ELF-1 (cell line): ENCODE measurements at places on chromosomes 11 and 22.

GRCh38 chr11:99199341-99199740 lies 178.6 kb downstream of the CNTN5 start:
- no peak for DNase-seq

- DNase-seq, result no peak
Measured at GRCh38 chr11:15200696-15201095, 86.0 kb downstream of the INSC start.

DNA sequence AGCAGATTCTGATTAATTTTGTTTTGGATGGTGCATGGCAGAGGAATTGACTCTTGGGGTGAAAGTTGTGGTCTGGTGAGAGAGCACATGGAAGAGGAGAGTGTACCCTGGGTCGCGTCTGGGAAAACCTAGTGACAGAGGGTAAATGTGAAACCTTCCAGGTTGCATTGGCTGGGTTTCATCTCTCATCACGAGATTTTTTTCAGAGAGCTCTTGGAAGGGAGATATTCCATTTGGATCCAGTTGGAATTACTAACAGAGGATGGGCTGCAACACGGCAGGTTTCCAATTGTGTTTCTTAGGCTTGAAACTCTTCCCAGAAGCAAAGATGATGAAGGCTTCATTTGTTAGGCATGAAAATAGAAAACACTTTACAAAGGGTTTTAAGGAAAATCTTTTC lies 109.7 kb upstream of the MTMR2 start:
- DNase-seq, result no peak

DNA sequence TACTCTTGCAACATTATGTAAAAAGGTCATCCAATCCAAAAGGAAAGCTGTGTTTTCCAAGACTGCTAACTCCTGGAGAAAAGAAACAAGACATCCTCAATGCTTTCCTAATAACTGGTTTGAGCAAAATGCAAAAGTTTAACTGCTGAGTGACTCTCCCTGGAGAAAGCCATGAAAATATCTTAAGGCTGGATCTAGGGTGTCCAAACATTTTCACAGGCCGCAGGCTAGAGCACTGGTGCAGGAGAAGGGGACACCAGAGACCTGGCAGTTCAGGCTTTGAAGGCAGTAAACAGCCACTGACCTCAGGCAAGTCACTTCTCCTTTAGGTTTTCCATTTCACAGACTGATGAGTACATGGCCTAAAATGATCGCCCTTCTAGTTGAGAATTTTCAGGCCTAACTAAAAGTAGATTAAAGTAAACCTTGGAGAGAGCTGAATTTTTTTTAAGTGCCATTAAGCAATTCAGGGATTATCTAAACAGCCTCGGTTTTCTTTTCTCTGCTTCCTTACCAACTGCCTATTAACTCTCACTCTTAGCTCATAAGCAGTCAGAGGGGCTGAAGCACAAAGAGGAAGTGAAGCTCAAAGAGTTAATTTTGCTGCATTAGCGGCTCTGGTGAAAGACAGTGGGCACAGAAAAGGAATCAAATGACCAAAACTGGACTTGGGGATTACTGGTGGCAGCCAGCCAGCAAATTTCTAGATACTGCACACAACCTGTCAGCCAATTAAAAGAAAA lies 2.3 kb downstream of the CHKA start:
- peak; percentile 66 for DNase-seq

DNA sequence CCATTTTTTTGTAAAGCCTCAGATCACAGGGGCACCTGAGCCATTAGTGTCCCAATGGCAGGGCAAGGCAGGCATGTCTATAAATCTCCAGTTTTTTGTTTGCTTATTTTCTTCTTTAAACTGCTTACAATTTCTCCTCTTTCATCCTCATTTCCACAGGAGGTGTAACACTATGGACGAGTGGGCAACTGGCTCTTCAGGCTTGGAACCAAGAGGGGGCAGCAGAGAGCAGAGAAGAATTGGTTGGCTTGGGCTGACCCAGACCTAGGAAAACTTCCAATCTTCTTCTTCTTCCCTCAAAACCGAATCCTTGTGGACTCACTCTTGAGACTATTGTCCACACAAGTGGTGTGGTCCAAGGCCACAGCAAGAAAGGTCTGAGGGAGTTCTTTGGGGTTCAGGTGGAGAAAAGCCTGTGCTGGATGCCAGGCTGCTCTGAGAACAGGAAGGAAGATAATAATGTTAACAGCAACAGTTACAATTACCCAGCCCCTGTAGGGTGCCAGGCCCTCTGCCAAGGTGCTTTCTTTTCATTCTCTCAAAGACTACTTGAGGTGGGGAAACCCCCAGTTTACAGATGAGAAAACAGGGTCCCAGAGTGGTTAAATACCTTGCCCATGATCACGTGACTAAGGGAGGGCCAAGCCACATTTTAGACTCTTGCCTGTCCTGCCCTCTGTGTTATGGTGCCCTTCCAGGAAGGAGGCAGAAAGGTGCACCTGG lies 70.7 kb upstream of the E2F8 start:
- DNase-seq, result peak; percentile 65

DNA sequence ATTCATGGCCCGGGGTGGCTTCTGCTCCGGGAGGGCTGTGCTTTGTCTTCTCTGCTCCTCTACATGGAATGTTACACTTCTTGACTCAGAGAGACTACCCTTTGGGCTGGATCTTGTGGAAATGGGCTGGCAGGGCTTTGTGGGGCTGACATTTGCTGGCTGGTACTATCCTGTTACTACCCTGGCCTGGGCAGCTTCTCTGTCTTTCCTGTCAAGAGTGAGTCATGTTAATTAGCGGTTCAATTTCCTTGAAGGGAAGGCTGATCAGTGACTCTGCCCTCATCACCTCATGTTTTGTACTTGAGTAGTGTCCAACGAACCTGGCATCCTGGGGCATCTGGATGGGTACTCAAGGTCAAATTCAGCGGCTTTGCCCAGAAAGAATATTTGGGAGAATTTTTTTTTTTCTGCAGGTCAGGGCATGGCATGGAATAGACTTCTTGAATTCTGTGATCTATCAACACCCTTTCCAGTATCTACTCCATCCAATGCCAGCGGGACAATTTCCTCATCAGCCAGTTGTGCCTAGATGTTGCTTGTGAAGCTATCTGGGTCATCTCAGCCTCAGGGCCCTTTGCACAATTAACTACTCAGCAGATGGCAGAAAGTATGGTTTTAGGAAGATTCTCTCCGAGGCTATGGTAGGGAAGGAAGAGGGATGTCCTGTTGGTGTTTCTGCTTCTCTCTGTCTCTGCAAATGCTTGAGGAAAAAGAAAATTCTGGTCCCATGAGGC lies 140.5 kb upstream of the PLET1 start:
- DNase-seq, result no peak

DNA sequence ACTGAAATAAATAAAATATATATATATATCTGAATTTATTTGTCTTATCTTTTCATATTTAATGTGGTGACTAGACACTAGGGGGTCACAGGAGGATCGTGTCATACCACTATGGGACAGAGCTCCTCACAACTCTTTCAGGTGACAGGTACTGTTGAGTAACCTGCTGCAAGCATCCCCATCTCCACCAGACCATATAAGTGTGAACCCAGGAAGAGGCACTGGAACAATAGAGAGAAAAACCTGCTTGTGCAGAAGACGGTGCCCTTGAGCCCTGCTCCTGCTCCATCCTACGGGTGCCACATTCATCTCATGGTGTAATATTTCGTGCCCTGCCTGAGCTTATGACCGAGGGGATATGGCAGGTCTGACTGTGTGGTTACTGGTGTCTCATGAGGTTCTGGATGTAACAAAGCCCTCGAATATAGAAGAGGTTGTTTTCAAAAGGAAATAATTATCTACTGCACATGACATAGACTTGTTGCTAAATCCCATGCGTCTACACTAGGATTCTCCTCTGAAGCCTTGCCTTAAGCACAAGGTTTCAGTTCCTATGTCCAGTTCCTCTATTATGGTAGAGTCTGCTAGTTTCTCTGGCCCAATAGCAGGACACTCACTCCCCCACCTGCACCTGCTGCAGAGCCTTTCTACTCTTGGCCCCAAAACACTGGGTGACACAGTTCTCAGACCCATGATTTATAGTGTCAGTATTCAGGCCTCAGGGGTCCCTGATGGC lies 70.4 kb downstream of the GGTLC2 start:
- no peak for DNase-seq

DNA sequence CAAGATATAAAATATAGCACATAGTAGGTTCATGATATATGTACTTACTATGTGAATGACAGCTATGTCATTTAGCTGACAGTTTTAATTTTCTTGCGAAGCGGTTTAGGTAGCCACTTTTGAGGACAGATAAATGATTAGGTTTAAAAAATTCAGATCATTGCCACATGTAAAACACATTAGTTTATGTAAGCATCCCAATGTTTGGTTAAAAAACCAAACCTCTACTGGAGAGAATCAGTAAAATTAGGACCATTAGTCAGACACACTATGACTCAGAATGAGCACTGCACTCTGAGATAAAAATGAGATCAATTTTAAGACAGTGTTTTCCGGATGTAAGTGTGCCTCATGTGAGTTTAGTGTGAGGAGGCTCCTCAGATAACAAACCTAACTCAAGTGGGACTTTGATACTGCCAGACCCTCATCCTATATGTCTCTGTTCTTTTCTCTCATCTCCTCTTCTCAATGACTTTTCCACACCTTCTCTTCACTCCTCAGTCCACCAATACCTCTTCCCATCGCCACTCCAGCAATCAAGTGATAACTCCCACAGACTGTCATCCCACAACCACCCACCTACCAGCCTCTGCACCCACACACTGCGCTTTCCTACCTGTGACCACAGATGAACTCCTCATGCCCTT lies 6.8 kb upstream of the OR2AT4 start:
- no peak for DNase-seq

DNA sequence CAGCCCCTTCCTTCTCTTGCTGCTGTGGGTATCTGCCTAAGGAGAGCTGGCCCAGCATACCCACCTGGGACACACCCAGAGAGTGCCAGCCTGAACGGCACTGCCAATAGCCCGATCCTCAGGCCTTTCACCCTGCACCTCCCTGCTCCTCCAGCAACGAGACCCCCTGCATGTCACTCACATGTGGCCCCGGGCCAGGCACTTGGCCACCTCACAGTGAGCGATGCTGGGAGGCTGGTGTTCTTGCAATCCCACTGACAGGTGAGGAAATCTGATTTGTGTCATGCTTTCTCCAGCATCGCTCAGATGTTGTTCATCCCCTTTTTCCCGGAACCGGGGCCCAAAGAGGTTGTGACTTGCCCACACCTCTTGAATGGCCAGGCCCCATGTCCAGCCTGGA lies 20.5 kb downstream of the DAGLA start:
- no peak for DNase-seq

DNA sequence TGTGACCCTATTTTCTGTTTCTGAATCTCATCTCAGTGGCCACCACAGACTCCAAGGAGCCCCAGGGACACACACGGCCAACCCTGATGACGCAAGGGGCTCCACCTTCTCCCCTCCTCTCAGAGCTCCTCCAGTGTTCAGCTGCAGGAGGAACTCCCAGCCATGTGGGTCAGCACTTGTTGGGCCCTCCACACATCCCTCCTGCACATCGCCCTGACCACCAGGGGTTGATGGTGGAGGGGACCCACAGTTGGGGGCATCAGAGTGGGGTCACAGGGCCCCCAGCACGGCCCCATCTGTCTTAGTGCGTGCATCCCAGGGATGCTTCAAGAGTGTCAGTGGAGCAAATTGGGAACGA lies 499.6 kb downstream of the BRD1 start:
- no peak for DNase-seq

DNA sequence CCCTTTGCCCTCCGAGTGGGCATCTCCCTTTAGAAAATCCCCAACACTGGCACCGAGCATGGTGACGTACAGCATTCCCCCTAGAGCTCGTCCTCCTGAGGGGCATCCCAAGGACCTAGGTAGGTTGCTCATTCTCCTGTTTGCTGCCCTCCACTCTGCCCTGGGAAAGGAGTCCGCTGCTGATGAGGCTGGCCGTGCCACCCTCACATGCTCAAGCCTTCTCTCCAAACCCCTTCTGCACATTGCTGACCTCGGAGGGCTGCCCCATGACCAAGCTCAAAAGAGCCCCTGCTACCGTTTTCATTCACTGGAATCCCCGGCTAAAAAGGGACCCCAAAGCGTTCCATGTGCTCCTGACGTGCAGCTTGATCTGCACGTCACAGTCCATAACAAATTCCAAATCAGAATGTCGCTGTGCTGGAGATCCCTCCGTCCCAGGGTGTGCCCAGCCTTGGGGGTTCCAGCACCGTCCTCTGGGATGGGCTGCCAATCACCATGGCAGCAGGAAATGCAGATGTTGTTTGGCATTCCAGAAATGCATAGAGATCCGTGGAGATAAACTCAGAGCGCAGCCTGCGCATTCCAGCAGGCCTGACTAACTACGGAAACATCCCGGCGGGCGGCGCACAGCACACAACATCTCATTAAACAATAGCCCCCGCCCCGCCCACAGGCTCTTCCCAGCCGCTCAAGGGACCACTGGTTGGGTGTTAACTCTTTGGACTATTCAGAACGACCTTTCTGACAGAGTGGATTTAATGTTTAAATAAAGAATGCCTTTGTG lies 26.3 kb upstream of the GNB1L start:
- peak; percentile 99 for DNase-seq

DNA sequence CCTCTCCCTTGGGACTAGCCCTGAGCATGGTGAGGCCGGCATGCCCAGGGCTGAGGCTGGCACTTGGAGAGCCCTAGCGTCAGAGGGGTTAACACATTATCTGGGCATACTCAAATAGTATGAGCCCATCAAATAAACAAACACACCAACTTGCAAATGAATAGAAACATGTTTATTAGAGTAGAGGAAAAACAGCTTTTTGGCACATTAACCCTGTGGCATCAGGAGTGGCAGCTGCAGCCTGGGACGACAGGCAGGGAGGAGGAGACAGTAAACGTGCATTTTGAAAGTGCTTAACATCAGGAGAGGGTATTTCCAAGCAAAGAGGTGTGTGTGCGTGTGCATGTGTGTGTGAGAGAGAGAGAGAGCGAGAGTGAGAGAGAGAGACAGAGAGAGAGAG lies 684.9 kb downstream of the NTM start:
- DNase-seq, result no peak

- no peak for DNase-seq
Measured at GRCh38 chr11:111298413-111299100, at the start of gene POU2AF3. TSS of gene POU2AF3 (plus strand) at chr11:111298546. CDS start at chr11:111298582, 36 bp downstream.

- no peak for DNase-seq
Measured at GRCh38 chr22:49666146-49666809, 161.4 kb downstream of the BRD1 start.
